NCI-H2029 (cell line): ENCODE measurements at places on chromosomes 2 and 18.

DNA sequence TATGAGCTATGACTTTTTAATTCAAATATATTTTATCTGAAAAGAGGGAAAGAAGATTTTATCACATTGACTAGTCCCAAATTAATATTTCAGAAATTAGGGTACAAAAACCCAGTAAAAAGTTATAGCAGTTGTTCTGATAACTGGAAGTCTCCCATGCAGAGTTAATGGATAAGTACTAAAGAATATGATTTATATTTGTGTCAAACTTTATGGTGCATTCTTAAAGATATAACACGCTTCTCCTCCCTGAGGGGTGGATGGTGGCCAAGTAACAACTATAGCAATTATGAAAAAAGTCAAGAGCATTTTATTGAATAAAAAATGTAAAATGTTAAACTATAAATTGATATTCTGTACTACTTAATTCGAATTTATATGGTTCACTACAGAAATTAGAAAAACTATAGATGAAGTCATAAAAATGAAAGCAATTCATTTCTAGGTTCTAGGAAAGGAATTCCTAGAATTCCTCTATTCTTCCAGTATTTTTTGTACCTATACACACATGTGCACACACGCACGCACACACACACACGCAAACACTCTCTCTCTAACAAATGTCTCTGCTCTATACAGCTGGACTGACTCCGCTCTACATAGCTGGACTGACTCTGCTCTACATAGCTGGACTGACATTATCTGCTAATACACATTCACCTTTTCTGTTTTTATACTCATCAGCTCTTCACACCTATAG, 111.3 kb downstream of the PRELID3A start:
- DNase-seq: no peak

- DNase-seq: no peak
These were observed 6.7 kb upstream of the B3GNT7 start for GRCh38 chr2:231388725-231389346.

- no peak for DNase-seq
These were observed 77.5 kb upstream of the DAPL1 start for GRCh38 chr2:158717366-158718195.

- DNase-seq: no peak
These were observed 8.5 kb upstream of the ROCK2 start for GRCh38 chr2:11352781-11353537.

GRCh38 chr2:167420211-167420610, 531.9 kb downstream of the XIRP2 start:
- no peak for DNase-seq

GRCh38 chr2:43887176-43887575, 48.4 kb downstream of the ABCG8 start:
- no peak for DNase-seq

GRCh38 chr2:129658430-129658829, 321.0 kb upstream of the RAB6C start:
- DNase-seq: no peak

DNA sequence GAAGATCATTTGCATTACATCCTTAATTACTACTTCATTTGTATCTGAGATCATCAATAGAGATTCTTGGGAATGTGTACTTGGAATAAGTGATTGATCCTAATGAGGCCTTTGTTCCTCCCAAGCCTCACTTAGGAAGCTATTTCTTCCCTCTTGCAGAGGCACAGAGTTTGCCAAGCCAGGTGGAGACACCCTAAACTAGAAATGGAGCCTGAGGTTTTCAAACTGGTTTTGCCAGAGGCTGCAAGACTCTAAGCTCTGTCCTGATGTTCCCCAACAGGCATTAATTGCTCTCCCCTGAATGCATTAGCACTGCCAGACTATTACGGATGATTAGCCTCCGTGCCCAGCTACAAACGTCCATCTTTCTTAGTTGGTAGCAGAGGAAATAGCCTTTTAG, 125.2 kb upstream of the LGALSL start:
- no peak for DNase-seq

DNA sequence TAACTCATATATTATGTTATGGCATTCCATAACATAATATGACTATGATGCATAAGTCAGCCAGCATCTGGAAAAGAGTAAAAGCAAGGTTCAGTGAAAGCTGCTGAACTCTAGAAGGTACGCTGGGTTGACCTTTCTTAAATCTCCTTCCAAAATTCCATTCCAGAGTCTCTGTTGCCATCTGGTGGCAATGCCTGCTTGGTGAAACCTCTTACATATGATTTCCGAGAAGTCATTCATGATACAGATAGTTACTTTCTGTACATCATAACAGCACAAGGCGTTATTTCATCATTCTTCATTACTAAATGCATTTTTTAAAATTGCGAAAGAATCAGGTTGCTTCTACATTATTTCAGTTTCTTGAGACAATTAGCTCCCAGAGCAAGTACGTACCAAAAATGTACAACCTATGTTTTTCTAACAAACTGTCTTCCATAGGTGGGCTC, 7.0 kb upstream of the EPG5 start:
- peak; percentile 62 for DNase-seq
